ENCODE measurements at places on chromosomes 3 and 15.
A peak's percentile ranks its signal among the peaks of the same experiment; 100 is the strongest.

- DNase-seq: no peak
Measured at GRCh38 chr15:46502667-46503066, 867.8 kb downstream of the SQOR start.

- DNase-seq: no peak
Measured at GRCh38 chr15:25739687-25740121, 123.4 kb downstream of the ATP10A start.

- no peak for DNase-seq
Measured at GRCh38 chr3:45029661-45030060, 3.6 kb downstream of the CLEC3B start.

DNA sequence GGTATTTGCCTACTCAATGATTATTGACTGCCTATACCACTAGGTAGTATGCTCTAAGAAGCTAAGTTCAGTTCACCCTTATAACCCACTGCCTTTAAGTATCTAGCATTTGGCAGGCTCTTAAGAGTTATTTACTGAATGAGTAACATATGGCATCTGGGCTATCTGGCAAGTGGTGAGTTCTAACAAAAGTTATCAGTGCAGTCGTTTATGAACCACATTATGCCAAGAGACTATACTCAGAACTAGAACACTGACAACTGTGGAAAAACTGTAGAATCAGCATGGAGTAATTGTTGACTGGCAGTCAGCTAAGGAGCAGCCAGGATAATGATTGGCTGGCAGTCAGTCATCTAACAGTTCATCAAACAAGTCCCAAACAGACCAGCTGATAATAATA lies 25.8 kb downstream of the RAF1 start:
- no peak for DNase-seq

- no peak for DNase-seq
Measured at GRCh38 chr15:93257920-93258319, 168.9 kb upstream of the RGMA start.

GRCh38 chr3:7581831-7582230 lies 720.9 kb downstream of the GRM7 start:
- no peak for DNase-seq

- DNase-seq: no peak
Measured at GRCh38 chr3:97823046-97824004, 1.5 kb downstream of the CRYBG3 start.

GRCh38 chr15:66912441-66912840 lies 153.0 kb upstream of the SMAD3 start:
- DNase-seq: no peak

GRCh38 chr3:56817646-56818045 lies 15.9 kb upstream of the ARHGEF3 start:
- no peak for DNase-seq

GRCh38 chr15:31297575-31298456 lies 28.8 kb upstream of the KLF13 start:
- no peak for DNase-seq

DNA sequence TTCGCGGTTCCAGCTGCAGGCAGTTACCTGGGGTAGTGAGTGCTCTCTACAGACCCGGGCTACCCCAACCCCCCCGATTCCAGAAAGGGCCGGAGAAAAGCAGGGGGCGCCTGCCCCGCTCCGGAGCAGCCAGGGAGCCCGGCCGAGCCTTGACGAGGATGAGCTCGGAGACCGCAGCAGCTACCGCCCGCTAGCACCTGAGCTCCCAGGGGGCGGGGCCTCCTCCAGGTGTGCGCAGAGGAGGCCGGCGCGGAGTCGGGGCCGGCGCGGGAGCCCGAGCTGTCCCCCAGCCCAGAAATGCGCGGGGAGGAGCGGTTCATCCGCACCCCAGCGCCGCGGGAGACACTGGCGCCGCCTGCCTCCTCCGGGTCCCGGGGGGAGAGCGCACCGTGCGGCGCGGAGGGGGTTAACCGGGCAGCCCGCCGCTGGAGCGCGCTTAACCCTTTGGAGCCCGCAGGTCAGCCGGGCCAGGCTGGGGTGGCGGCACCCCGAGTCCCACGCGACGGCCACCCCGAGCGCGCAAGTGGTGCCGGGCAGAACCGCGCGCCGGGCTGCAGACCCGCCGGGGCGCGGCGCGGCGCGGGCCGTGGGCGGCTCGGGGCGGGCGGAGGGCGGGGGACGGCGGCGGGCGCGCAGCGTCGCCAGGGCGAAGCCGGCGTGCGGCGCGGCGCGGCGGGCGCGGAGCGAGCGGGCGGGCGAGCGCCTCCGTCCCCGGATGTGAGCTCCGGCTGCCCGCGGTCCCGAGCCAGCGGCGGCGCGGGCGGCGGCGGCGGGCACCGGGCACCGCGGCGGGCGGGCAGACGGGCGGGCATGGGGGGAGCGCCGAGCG lies at the start of gene CACNA1D:
Gene CACNA1D, plus strand, starts transcription at position 649 of the 829 bp plus-strand sequence. CDS start 556 bp downstream, outside the sequence.
- peak; percentile 46 for DNase-seq

GRCh38 chr3:51336261-51336660 lies 48.8 kb upstream of the MANF start:
- DNase-seq: no peak

- no peak for DNase-seq
Measured at GRCh38 chr15:41695750-41696436, 35.7 kb downstream of the MGA start.

DNA sequence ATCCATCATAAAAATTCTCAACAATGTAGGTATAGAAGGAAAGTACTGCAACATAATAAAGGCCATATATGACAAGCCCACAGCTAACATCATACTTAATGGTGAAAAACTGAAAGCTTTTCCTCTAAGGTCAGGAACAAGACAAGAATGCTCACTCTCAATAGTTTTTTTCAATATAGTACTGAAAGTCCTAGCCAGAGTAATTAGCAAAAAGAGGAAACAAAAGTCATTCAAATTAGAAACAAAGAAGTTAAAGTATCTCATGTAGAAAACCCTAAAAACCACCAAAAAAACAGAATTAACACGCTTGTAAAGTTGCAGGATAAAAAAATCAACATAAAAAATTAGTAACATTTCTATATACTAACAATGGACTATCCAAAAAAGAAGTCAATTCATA lies 61.8 kb downstream of the MYH15 start:
- no peak for DNase-seq

DNA sequence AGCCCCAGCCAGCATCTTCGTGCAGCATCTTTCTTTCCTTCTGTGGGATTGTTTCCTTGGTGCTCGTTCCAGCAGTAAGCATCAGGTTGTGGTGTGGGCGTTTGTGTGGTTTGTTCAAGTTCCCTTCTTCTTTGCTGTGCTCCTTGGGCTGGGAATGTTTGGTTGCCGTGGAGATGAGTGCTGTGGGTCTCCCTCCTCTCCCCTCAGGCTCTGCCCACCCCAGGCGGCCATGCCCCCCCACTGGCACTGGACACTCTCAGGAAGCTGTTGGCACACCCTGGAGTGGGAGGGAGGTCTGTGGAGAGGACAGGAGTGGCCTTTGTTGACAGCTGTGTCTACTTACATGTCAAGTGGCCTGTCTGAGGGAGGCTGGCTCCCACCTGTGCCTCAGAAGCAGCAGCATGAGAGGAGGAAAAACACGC lies 46.5 kb upstream of the SACM1L start:
- no peak for DNase-seq

GRCh38 chr3:136818191-136818768 lies 646 bp upstream of the SLC35G2 start:
- peak; percentile 48 for DNase-seq

DNA sequence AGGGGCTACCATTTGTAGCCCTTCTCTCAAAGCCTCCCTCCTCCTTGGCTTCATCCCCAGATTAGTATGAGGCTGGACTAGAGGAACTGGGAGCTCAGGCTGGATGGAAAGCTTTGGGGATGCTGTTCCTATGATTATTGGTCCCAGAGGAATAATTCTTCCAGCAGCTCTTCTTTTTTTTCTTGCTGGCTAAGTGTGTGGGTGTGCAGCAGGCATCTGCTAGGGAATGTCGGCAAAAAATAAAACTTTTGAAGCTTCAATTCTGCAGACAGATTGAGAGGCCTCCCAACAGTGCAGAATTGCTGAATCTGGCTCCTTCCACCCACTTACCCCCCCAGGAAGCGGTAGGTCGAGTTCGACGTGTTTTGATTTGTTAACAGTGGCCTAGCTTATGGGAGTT lies 138.5 kb upstream of the ANKRD28 start:
- no peak for DNase-seq

DNA sequence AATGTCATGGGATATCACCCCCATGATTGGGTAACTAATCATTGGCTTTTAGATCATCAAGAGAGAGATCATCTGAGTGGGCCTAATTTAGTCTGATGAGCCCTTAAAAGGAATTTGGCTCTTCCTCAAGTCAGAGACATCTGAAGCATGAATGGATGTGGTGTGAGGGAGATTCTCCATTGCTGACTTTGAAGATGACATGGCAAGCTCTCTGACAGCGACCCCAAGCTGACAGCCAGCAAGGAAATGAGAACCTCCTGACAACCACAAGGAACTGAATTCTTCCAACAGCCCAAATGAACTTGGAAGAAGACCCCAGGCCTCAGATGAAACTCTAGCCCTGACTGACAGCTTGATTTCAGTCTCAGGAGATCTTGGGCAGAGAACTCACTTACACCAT lies 108.4 kb upstream of the SPATA12 start:
- DNase-seq: no peak

DNA sequence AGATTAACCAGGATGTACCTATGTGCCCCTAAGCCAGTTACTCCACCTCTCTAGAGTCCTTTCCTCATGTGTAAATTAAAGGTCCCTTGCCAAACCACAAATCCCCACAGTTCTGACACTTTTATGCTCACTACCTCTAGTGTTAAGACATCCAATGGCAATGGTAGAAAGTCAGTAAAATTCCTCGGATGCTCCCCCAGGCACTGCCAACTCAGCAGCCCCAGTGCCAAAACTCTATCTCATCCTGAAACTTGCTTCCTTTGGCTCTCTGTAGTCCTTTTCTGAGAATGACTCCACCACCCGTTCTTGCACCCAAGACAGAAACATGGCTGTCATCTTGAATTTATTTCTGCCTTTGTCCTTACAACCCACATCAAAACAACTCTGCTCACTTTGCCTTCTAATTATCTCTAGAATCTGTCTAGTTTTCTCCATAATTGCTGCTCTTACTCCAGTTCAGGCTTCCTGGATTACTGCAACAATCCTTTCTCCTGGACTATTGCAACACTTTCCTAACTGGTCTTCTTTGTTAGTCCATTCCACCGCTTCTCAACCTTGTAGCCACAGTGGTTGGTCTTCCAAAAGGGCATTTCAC lies 41.6 kb downstream of the MB21D2 start:
- DNase-seq: no peak

GRCh38 chr15:59687836-59688235 lies 1.3 kb downstream of the BNIP2 start:
- DNase-seq: no peak

GRCh38 chr3:128426128-128426921 lies 40.4 kb downstream of the DNAJB8 start:
- DNase-seq: peak; percentile 80

DNA sequence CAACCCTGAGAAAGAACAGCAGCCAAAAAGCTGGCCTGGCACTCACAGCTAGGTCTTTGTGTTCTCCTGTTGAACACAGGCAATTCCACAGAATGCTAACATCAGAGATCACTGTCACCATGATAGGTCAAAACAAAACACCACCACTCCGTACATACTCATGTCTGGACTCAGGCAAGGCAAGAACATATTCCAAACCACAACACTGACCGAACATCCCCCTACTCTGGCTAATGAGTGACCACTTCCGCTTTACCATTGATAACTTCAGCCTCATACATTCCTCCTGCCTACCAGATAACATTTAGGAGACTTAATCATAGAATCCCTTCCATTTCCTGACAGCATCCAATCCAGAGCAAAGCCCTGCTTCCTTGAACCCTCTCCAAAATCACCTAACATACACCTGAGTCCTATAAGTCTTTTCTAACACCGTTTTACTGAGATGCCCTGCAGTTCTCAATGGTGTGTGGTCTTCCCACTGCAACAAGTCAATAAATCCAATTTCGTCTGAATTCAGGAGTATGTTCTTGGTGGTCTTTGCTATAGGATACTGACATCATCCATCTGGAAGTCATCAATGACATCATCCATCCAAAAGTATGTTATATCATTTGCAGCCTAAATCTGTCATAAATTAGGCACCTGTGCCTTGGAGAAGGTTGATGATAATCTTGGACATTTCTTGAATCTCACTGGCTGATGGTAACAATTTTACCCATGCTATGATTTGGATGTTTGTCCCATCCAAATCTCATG lies 23.7 kb downstream of the RIOX2 start:
- DNase-seq: no peak

DNA sequence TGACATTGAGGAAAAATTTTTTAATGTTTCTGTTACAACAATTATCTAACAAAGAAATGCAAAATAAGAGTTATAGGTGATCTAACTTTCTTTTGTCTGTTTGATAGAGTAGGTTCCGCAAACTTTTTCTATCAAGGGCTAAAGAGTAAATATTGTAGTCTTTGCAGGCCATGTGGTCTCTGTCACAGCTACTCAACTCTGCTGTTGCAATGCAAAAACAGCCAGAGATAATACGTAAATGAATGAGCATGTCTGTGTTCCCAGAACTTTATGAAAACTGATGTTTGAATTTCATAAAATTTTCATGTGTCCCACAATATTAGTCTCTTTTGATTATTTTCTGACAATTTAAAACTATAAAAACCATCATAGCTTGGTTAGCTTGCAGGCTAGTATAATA lies 73.3 kb downstream of the SLC24A1 start:
- no peak for DNase-seq

DNA sequence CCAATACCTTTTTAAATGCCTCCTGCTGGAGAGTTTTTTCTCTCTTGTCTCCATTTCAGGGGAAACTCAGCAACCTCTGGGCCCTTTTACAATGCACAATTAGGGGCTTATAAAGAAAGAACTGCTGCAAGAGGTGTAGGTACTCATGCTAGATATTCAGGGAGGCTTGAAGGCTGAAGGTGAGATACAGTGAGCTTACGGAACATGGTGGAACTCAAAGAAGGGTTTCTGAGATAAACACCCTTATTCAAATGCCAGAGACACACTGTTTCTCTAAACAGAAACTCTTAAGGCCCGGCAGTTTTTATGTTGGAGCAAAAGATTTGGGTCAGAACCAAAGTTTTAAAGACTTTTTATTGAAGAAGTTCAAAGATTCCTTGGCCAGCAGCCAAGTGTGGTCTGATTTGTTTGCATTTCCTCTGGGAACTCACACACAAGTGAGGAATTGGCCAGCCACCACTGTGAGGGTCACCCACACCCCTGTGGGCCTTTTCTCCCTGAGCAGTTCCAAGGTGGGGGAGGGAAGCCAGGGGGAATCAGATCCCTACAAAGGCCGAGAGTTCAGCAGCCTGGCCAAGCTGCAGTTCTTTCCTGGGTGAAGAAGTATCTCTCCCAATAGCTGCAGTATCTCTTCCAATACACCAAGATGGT lies 47.8 kb downstream of the TNFAIP8L3 start:
- DNase-seq: no peak

- peak; percentile 95 for DNase-seq
Measured at GRCh38 chr15:63122002-63122875, 578 bp downstream of the LACTB start.

GRCh38 chr3:177279118-177279815 lies 82.0 kb upstream of the TBL1XR1 start:
- no peak for DNase-seq

DNA sequence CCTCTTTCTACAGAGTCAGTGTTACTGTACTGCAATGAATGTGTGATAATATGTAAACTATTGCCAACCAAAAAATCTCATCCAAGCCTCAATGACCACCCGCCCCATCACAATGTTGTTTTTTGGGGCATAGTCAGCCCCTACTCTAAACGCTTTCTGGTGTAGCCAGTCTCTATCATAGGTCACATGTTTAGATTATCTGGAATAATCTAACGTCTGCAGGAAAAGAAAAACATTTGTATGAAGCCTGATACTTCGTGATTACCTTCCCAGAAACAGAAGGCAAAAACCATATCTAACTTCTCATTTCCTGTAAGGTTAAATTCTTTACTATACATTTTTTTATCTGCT lies 1331.8 kb upstream of the GBE1 start:
- DNase-seq: no peak
